ENCODE measurements at places on chromosomes 1 and 21.
A peak's percentile ranks its signal among the peaks of the same experiment; 100 is the strongest.

- peak; percentile 11 for DNase-seq
Observed at GRCh38 chr1:84997667-84998600, 1.0 kb upstream of the MCOLN2 start.

- no peak for DNase-seq
Observed at GRCh38 chr1:39490596-39491145, 765 bp upstream of the BMP8A start.

DNA sequence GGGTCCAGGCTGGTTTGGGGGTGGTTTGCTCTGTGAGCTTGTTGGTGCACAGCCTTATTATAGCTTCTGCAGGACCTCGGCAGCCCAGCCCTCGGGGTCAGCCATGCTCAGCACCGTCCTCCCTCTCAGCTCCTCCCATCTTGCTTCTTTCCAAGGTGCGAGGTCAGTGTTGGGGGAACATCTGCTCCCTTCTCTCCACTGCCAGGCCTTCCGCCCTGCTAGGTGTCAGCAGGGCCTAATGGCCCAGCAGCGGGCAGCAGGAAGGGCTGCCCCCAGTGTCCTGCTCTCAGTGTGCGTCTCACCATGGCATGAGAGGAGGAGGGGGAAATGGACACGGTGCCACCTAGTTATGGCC is 36.5 kb upstream of the LRRC3 start:
- no peak for DNase-seq

GRCh38 chr1:215040190-215040589 is 42.3 kb upstream of the KCNK2 start:
- DNase-seq, result no peak

GRCh38 chr1:20538760-20539551 is 13.4 kb upstream of the FAM43B start:
- DNase-seq, result no peak

- no peak for DNase-seq
Observed at GRCh38 chr1:103761896-103762295, 12.2 kb downstream of the AMY1C start.
